ENCODE measurements at places on chromosomes 6 and 20. TPM values are rescaled to one million over a fixed set of nuclear protein-coding genes. Genes with fewer than 3 reads are reported as not detected.

GRCh38 chr6:11356404-11357155 lies 124.1 kb upstream of the NEDD9 start:
- DNase-seq = no peak
- H3K36me3 ChIP-seq = no peaks in the 10 kb centered on the region
- H3K4me3 ChIP-seq = no peak overlapping the region
- H3K27ac ChIP-seq = peak overlapping the region; percentile 76
- no peaks in the 10 kb centered on the region for H3K27me3 ChIP-seq

- H3K4me1 ChIP-seq = peaks cover 6% of the 10 kb centered on the region
- DNase-seq = no peak
- H3K36me3 ChIP-seq = no peaks in the 10 kb centered on the region
- no peaks in the 10 kb centered on the region for H3K27me3 ChIP-seq
Observed at GRCh38 chr6:25061289-25061936, 125.7 kb upstream of the RIPOR2 start.

DNA sequence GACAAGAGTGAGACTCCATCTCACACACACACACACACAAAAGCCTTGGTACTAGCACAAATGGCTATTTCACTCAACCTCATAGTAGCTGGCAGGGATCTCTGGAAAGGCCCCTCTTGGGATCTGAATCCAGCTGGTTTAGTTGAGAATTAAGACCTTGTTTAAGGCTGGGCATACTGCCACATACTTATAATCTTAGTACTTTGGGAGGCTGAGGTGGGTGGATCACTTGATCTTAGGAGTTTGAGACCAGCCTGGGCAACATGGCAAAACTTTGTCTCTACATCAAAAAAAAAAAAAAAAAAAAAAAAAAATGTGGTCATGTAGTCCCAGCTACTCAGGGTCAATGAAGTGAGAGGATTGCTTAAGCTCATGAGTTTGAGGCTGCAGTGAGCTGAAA lies 628.3 kb downstream of the MMUT start:
- no peaks in the 10 kb centered on the region for H3K27me3 ChIP-seq
- no peak overlapping the region for H3K4me3 ChIP-seq

- no peak for DNase-seq
- H3K27ac ChIP-seq = peak overlapping the region; percentile 77
- peaks cover 34% of the 10 kb centered on the region for H3K4me1 ChIP-seq
- H3K36me3 ChIP-seq = no peaks in the 10 kb centered on the region
- H3K4me3 ChIP-seq = peak overlapping the region; percentile 45
Observed at GRCh38 chr6:148508401-148509041, 165.9 kb downstream of the SASH1 start.

GRCh38 chr6:54320871-54321270 lies 12.6 kb downstream of the TINAG start:
- no peaks in the 10 kb centered on the region for H3K27me3 ChIP-seq
- no peaks in the 10 kb centered on the region for H3K36me3 ChIP-seq
- no peak overlapping the region for H3K27ac ChIP-seq
- H3K4me1 ChIP-seq = no peaks in the 10 kb centered on the region
- H3K4me3 ChIP-seq = no peak overlapping the region

DNA sequence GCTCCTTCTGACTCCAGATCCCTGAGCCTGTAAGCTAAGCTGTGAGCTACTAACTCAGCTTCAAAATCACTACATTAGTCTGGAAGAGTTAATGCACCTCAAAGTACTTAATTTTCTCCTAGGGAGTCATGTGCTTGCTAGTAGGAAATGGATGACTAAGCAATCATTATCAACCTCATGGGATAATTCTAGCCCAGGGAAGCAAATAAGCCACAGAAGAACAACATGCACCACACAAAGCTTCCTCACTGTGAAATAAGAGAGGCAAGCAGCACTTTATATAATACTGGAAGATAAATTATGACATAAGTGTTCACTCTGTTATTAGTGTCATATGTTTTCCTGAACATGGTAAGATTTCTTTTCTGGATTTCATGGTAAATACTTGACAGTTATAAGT lies 57.9 kb upstream of the RCAN2 start:
- H3K4me1 ChIP-seq = no peaks in the 10 kb centered on the region
- no peaks in the 10 kb centered on the region for H3K36me3 ChIP-seq
- H3K27me3 ChIP-seq = no peaks in the 10 kb centered on the region
- no peak overlapping the region for H3K4me3 ChIP-seq

- no peak overlapping the region for H3K27ac ChIP-seq
- no peak overlapping the region for H3K4me3 ChIP-seq
- H3K36me3 ChIP-seq = peaks cover 14% of the 10 kb centered on the region
- peaks cover 26% of the 10 kb centered on the region for H3K4me1 ChIP-seq
Observed at GRCh38 chr6:81743649-81744048, 8.8 kb downstream of the TENT5A start.

DNA sequence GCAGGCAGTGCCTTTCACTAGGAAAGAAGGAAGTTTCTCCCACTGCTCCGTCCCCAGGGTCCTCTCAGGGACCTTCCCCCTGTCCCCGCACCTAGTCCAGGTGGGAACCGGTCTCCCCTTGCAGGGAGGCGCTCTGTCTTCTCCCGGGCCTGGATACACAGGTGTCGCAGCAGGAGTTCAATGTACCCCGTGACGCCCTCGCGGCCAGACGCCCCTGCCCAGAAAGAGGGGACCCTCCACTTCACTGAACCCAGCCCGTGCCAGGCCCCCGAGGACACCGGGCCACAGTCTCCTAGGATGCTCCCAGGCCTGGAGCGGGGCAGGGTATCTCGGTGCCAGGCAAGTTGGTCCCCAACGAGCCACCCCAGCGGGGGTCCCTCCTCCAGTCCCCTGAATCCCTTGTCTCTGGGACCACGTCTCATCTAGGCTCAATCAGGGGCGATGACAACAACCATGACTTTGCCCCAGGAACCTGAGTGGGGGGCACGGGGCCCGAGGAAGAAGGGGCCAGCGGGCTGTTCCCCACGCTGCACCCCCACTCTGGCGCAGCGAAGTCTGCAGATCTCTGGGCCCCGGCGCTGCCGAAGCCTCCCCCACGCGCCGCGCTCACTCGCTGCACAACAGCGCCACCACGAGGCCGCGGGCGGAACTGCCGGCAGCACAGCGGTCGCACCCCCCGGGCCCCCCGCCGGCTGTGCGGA lies 103.0 kb downstream of the EDN3 start:
- H3K4me1 ChIP-seq = peaks cover 10% of the 10 kb centered on the region
- peak; percentile 55 for DNase-seq
- no peak overlapping the region for H3K27ac ChIP-seq
- H3K27me3 ChIP-seq = peaks cover 66% of the 10 kb centered on the region
- H3K36me3 ChIP-seq = no peaks in the 10 kb centered on the region
- no peak overlapping the region for H3K4me3 ChIP-seq

Gene CAPN11
- total RNA-seq = 0.27 TPM

Gene PSORS1C1
- total RNA-seq = 10.5 TPM

Gene LY6G6D
- total RNA-seq = not detected

Gene TINAG
- total RNA-seq = not detected

Gene CRISP3
- 2.5 TPM for total RNA-seq

Gene ZSCAN23
- 1.7 TPM for total RNA-seq

Gene MOG
- total RNA-seq = not detected

Gene C20orf141
- not detected for total RNA-seq

Gene TRAPPC3L
- not detected for total RNA-seq
